ENCODE measurements at places on chromosomes 3 and 15.

DNA sequence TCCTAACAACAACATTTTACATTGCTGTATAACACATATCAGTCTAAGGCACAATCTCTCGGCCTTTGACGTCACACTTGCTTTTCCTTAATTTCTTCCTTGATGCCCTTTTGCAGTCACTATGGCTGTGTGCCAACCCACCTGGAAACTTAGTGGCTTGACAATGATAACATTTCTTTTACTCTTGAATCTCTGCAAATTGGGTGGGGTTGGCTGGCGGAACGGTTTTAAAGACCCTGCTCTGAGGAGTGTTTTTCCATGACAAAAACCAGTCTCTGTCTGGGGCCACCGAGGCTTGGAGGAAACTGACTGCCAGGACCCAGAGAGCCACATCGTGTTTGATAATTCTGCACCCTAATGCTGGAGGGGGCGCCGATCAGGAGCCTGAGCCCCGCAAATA lies 115.6 kb downstream of the KLF13 start:
- no peak for DNase-seq

DNA sequence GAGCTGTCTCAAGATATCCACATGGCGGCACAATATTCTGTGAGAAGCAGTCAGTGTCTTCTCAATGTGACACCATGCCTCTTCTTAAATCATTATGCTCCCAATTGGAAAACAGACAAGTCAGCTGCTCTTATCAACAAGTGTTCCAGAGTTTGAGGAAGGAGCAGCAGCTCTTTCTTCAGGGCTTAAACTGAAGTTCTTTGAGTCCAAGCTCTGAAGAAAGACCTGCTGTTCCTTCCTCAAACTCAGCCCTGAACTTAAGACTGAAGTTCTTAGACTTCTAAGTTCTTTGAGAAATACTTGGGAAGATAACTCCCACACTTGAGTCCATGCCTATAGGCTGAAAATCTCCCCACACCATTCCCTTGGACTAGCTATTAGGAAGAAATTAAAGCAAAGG lies 43.4 kb downstream of the NPTN start:
- DNase-seq: no peak

GRCh38 chr3:117165601-117166051 lies 456.0 kb downstream of the TUSC7 start:
- no peak for DNase-seq

DNA sequence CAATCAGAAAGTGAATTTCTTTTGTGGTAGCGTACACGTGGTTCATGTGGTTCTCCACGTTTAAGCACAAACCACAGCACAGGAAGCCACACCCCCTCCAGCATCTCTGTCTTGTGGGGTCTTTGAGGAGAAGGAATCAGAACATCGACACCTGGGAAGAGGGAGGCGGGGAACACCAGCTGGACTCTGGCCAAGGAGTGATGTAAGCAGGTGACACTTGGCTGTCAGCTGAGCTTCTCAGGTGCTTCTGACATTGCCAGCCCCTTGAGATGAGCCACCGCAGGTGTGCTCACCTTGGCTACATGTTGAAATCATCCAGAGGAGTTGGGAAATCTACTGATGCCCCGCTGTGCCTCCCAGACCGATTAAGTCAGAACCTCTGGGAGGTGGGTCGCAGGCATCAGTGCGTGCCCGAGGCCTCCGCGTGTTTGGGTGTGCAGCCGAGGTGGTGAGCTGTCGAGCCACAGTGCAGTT lies 85.0 kb downstream of the FAM81A start:
- DNase-seq: peak; percentile 18

All from stimulated activated CD8-positive, alpha-beta memory T cell treated with anti-CD3 and anti-CD28 coated beads, Interleukin-7, amount 100 ng/mL, for 1 hour (primary cell).